Fibroblast of skin of right quadriceps (primary cell): ENCODE measurements at places on chromosomes 1 and 21.
A peak's percentile ranks its signal among the peaks of the same experiment; 100 is the strongest.

GRCh38 chr1:40315795-40316594 is 1.1 kb downstream of the COL9A2 start:
- no peak for DNase-seq

DNA sequence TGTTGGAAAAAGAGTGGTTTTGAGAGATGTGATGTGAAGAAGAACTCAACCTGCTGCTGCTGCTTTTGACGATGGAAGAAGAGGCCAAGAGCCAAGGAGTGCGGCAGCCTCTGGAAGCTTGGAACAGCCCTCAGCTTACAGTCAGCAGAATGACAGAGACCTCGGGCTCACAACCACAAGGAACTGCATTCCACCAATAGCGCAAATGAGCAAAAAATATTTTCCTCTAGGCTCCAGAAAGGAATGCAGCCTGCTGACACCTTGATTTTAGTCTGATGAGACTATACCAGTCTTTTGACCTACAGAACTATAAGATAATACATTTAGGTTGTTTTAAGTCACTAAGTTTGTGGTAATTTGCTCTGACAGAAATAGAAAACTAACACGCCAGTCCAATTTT is 10.2 kb downstream of the SDHB start:
- DNase-seq = no peak

DNA sequence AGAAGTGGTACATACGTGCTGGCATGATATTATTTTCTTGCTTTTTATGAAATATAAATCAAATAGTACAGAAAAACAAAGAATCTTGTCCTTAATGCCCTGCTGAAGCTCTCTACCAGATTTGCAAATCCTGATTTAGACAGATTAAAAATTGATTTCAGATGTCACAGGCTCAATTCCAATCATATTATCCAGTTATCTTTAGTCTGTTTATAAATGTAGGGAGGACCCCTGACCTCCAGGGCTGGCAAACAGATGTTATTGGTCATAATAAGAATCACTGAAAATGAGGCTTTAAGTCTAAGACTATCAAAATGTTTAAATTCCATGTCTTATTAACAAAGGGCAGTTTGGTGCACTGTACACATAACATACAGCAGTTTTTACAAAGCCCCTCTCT is 62.1 kb downstream of the TP53BP2 start:
- no peak for DNase-seq

DNA sequence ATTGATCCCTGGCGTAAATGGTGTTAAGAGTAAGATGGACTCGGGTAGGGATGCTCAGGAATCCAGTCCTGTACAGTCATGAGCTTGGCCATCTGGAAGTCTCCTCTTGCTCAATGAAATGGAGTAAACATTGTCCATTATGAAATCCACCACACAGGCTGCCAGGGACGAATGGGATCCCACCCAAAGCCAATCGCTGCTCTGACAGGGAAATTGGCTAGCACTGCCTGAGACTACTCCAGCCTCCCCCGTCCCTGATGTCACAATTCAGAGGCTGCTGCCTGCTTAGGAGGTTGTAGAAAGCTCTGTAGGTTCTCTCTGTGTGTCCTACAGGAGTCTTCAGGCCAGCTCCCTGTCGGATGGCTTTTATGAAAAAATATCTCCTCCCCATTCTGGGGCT is at the start of gene HSD11B1:
TSS of gene HSD11B1 (plus strand) at position 263 of the 400 bp plus-strand sequence. CDS start at position 360, 97 bp downstream.
- DNase-seq = peak; percentile 30

- peak; percentile 50 for DNase-seq
These were observed 935 bp upstream of the COG2 start for GRCh38 chr1:230641346-230641745.

DNA sequence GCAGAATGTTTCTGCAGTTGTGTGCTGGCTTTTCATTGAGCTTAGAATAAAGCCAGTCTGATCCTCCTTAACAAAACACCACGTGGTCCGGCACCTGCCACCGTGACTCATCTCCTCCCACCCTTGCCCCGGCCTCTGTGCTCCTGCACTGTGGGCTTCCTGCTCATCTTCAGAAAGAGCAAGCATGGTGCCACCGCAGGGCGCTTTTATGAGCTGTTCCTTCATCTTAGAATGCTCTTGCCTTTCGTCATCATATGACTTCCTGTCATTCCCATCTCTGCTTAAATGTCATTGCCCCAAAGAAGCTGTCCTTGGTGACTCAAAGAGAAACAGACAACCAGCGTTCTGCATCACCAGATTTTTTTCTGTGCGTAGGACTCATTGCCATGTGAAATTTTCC is 117.8 kb downstream of the HHAT start:
- peak; percentile 2 for DNase-seq
